ENCODE measurements at places on chromosomes 12 and 14. TPM values are rescaled to one million over a fixed set of nuclear protein-coding genes. Genes with fewer than 3 reads are reported as not detected.

Gene IL31
- not detected for total RNA-seq

Gene TMEM260
- 21.3 TPM for total RNA-seq

Gene IRAK3
- total RNA-seq = 22.2 TPM

Gene SERPINA9
- not detected for total RNA-seq

Gene LRRIQ1
- 0.16 TPM for total RNA-seq

Gene LTA4H
- total RNA-seq = 67.4 TPM

Gene EML5
- total RNA-seq = 5.6 TPM

Gene HPD
- not detected for total RNA-seq

Gene TAS2R10
- total RNA-seq = 1.3 TPM

Gene KRT79
- 1.3 TPM for total RNA-seq

Gene CLEC2B
- total RNA-seq = 29.3 TPM

Gene GPR68
- 0.59 TPM for total RNA-seq

Gene NFE2
- total RNA-seq = 0.48 TPM

Gene TAS2R13
- total RNA-seq = 3.5 TPM

Gene ACOT6
- total RNA-seq = not detected

Gene OVCH1
- 0.44 TPM for total RNA-seq

Gene INHBC
- total RNA-seq = not detected

Gene PAX9
- total RNA-seq = 4.9 TPM

Gene PKP2
- total RNA-seq = 32.5 TPM

Gene ZNF10
- 12.8 TPM for total RNA-seq

Gene RTRAF
- 93.0 TPM for total RNA-seq

Gene CELA1
- total RNA-seq = not detected

Gene SLC7A8
- total RNA-seq = 61.9 TPM

Gene SH2B3
- total RNA-seq = 13.9 TPM

Gene MYBPC1
- 92.2 TPM for total RNA-seq

Gene RACGAP1
- total RNA-seq = 7.5 TPM

Gene MYH6
- total RNA-seq = not detected

Gene PPP1R36
- 3.4 TPM for total RNA-seq

Gene GLI1
- 1.2 TPM for total RNA-seq

Gene GPX2
- total RNA-seq = not detected

Gene CLEC4A
- 3.9 TPM for total RNA-seq

Gene CLEC4C
- not detected for total RNA-seq

Gene RGS6
- 3.4 TPM for total RNA-seq

Gene KRT75
- not detected for total RNA-seq

Gene C14orf39
- not detected for total RNA-seq

Gene PNP
- total RNA-seq = 38.8 TPM

Gene NTF3
- 0.88 TPM for total RNA-seq

Gene SERPINA3
- 1,497 TPM for total RNA-seq

Gene BMP4
- total RNA-seq = 51.8 TPM

Gene LRRC43
- total RNA-seq = 0.66 TPM

Gene RILPL1
- total RNA-seq = 15.1 TPM

Gene KLRG1
- 3.9 TPM for total RNA-seq

Gene NPFF
- total RNA-seq = not detected

Data from breast epithelium (tissue), 4 donors.